ENCODE measurements at places on chromosomes 7 and 10. TPM values are rescaled to one million over a fixed set of nuclear protein-coding genes. Genes with fewer than 3 reads are reported as not detected.

GNAT3 gene
- not detected for total RNA-seq

PRSS37 gene
- not detected for total RNA-seq

CDH23 gene
- 7.2 TPM for total RNA-seq

C7orf33 gene
- total RNA-seq, result not detected
